NCI-H187 treated with DMSO at 0.1 percent for 48 hours (cell line): ENCODE measurements at places on chromosomes 3 and 15.

GRCh38 chr3:13229273-13229949 lies 156.2 kb upstream of the IQSEC1 start:
- no peak for DNase-seq

DNA sequence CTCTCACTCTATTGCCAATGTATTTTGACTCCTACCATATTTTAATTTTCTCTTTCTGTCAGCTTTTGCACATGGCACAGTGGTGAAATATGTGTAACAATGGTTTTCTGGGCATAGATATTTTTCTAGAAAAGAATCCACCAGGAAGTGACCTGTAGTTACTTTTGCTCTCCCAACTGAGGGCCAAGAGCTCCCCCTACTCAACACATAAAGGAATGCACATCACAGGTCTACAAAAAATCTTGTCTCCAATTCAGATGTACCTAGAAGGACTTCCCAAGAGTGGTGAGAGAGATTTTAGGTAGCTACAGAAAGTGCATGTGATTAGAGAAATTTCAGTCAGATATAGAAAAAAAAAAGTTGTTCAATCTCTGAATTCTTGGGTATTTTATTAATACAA lies 15.6 kb downstream of the CPA3 start:
- no peak for DNase-seq

- DNase-seq, result no peak
Measured at GRCh38 chr3:58471025-58471887, 20.6 kb upstream of the KCTD6 start.

DNA sequence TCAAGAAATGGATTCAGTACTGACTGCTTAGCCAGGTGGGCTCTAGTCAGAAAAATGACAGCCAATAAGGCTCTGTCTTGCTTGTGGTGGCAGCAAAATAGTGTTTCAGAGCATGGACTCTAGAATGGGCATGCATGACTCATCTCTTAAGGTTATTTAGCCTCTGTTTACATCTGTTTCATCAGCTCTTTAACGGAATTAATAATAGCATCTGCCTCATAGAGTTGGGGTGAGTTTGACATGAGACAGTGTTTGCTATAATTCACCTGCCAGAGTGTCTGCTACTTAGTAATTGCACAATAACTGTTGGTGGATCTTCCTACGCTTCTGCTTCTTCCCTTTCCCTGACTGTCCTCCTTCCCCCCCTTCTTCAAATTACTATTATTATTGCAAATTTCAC lies 350.4 kb upstream of the SEMA6D start:
- DNase-seq, result no peak

GRCh38 chr15:66986951-66987350 lies 78.5 kb upstream of the SMAD3 start:
- DNase-seq, result no peak

DNA sequence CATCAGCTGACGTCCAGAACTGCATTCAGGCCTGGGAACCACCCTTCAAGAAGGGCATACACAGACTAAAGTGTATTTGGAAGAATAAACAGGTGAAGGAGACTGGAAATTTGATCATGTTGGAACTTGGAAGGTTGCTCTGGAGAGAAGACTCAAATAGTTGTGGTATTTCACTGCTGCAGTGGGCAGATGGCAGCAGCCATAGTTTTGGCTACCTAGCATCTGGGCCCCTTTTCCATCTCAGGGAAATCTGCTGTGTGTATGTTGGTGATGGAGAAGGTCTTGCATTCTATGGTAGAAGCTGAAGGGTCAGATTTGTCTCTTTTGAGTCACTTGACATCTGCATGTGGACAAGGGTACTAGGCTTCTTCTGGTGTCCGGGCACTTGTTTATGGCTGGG lies 114.4 kb upstream of the FGF7 start:
- DNase-seq, result no peak

GRCh38 chr3:159038405-159038804 lies 236.6 kb downstream of the MFSD1 start:
- DNase-seq, result no peak

DNA sequence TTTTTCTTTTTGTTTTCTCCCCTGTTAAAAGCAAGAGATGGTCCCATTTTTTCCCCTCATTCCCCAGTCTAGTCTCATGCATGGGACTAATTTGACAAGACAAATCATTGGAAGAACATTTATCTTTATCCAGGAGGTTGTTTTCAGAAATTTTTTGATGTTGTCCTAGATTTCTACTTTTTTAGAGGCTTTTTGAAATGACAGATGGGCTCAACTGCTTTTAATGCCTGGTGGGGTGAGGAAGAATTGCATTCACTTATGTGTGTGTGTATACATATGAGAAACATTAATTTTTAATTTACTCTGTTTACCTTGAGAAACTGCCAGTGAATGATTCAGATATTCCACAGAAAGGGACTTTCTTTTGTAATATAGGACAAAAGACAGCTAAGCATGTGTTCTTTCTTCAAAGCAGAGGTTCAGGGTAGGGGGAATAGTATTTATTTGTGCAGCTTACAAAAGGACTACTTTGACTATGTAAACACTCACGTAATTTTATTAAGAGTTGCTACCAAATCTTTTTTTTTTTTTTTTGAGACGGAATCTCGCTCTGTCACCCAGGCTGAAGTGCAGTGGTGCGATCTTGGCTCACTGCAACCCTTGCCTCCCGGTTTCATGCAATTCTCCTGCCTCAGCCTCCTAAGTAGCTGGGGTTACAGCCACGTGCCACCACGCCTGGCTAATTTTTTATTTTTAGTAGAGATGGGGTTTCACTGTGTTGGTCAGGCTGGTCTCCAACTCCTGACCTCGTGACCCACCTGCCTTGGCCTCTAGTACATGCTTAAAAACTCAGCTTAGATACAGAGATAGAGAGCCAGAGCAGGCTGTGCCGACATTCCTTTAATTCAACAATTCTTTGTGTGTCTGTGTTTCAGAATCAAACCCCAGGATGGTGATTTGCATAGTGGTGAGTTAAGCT lies 130.1 kb upstream of the RARB start:
- no peak for DNase-seq

DNA sequence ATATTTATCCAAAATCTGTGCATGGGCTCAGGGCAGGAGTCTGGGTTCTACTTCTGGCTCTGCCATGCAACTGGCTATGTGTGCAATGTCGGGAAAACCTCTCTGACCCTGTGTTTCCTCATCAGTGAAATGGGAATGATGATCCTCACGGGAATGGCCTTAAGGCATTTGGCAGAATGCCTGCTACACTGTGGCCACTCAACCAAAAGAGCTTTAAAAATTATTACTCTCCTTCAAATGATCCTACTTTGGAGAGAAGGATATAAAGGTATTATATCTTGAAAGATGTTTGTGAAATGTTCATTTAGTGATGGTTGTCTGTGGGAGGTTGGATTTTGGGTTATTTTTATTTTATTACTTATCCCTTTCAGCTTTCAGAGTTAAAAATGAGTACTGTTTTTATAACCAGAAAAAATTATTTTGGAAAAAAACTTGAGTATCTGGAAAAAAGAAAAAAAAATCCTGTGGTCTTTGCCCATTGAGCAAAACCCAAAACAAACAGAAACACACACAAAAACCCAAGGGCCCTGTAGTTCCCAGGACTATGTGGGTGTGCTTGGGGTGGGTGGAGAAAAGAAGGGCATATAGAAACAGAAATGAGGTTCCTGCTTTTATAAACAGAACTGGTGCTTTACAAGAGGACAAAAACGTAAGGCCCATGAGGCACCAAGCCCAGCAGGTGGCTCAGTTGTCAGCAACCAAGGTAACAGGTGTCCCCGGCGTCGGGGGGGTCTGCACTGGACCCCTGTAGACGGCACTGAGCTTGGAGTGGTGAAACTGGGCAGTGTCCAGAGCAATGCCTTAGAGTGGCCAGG lies 22.0 kb downstream of the RGMA start:
- DNase-seq, result no peak

- no peak for DNase-seq
Measured at GRCh38 chr3:189848395-189849040, 217.3 kb downstream of the TP63 start.

DNA sequence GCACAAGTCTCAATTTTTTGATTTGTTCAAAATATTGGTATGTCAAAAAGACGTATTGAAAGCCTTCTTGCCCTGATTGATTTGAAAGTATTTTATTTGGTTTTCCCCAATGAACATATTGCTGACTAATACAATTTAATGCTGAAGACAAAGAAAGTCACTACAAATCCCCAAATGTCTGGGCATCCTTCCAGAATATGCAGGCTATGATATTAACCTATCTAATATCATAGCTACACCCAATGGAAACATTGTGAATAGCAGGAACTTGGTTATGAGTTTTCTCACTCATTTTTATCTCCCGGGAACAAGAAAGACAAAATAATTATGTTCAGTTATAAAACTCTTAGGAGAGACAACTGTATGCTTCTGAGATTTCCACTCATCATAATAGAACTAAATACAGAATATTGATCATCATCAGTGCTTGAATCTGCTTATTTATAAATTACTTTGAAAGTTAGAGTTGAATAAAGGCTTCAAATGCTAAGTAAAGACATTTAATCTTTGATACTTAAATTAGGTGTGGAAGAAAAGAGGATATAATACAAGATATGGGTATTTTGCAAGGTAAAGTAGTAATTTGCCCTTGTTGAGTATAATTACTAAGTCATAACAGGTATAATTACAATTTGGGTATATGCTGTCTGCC lies 483.9 kb downstream of the RBMS3 start:
- DNase-seq, result no peak

GRCh38 chr15:50124631-50125030 lies 5.6 kb upstream of the ATP8B4 start:
- no peak for DNase-seq

DNA sequence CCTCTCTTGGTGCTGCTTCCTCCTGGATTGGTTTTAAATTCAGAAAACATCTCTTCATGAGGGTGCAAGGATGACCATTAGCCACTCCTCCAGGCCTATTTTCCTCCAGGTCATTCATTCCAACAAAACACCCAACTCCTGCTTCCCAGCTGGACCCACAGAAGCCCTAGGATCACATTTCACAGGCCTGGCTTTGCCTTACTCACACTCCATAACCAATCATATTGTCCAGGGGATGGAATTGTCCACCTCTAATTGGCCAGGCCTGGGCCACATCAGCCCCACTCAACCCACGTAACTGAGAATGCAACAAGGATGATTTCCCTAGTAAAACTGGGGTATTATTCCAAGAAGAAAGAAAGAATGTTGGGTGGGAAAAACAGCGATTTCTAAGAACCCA lies 616.7 kb upstream of the SUCLG2 start:
- DNase-seq, result no peak

GRCh38 chr15:25246641-25247406 lies 192.0 kb downstream of the UBE3A start:
- DNase-seq, result no peak

DNA sequence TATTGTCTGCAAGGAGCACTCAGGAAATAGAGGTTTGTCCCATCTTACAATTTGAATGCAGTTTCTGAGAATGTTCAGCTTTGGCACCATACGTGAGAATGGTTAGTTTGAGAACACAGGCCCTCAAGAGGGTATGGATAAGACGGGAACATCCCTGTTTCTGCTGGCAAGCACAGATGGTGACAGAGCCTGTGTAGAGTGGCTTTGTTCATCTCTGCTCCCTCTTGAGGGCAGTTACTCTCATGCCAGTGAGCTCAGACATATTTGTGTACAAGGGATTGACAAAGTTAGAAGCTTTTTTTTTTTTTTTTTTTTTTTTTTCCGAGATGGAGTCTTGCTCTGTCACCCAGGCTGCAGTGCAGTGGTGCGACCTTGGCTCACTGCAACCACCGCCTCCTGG lies 71.5 kb upstream of the FILIP1L start:
- DNase-seq, result no peak

- DNase-seq, result peak; percentile 45
Measured at GRCh38 chr15:91553196-91553854, 300.2 kb upstream of the SLCO3A1 start.

DNA sequence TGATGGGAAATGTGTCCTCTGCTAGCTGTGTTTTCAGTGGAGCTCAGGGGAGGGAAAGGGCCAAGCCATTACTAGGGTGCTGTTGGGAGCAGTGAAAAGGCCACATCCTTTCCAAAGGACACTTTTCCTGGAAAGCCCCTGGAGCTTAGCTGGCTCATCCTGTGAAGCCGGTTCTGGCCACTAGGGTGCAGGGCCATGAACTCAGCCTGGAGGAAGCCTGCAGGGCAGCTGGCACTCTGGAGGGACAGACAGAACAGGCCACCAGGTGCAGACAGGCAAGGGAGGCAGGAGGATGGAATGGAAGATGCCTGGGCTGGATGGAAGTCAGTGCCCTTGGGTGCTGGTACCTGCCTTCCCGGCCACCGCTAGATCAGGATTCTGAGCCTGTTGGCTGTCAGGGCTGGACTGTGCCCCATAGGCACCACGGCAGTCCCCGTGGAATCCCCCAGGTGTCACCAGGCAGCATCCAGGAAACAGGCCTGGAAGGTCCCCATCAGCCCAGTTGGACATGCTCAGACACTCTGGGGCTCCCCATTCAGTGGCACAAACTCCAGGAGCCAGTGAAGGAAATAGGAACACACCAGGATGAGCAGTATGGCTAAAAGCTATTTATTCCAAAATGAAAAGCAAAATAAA lies 76.2 kb upstream of the C2CD4B start:
- no peak for DNase-seq

- no peak for DNase-seq
Measured at GRCh38 chr3:99176169-99176964, 274.9 kb upstream of the DCBLD2 start.

DNA sequence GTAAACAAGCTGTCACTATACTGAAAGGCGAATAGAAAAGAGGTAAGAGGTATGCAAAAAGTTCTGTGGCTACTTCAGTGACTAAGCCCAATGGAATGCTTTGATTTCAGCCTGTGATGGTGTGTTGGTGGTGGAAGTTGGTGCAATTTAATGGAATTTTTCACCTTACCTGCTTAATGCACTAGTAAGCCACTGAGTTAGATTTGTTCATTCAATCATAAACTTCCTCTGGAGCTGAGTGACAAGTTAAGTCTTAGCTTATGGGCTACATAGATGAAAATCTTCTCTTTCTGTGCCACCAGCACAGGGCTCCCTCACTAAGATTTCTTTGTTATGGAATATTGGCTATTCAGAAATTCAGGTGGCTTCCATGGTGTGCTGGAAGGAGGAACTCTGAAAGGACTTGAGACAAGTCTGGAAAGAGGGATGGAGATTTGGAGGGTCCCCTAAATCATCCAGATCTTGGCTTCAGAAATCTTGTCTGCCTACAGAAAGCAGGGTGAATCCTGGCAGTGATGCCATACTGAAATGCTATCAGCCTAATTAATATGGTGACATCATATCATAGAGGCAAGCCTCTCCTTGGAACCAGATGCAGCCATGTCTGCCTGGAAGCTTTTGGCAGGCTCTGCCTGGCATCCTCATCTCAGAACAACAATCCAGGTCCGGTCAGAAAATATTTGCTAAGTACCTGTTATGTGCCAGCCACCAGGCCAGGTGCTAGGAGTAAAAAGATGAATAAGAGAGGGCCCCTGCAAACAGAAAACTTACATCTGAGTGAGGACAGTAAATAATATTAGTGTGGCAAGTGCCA lies 8.1 kb upstream of the GAP43 start:
- no peak for DNase-seq

- DNase-seq, result no peak
Measured at GRCh38 chr3:172595664-172596393, 72.6 kb upstream of the TNFSF10 start.
